ENCODE measurements at places on chromosomes 5 and 9. TPM values are rescaled to one million over a fixed set of nuclear protein-coding genes. Genes with fewer than 3 reads are reported as not detected.

DNA sequence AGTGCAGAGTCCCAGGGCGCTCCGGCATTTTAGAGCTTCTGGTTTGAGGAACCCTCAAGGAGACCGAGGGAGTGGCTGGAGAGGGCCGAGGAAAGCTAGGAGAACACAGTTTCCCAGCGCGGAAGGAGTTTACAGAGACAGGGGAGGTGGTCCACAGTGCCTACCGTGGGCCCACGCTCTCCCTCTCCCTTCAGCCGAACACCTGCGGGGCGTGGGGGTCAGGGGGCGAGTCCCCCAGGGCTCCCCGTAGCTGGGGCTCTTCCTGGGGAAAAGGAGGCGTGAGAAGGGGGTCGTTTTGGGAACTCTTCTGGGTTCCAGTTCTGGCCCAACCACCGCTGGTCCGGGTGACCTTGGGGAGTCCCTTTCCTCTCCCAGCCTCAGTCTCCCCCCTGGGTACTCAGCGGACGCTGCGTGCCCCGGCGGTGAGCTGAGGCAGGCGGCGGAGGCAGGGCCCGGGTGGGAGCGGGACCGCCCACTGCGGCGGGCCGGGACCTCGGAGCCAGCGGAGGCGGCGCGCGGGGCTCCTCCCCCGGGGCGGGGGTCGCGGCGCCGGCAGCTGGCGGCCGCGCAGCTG, 368 bp upstream of the FRMPD1 start:
- DNase-seq: no peak

Gene FSTL4
- polyA plus RNA-seq: not detected

Gene PCDHAC1
- polyA plus RNA-seq: not detected

Gene CNTNAP3B
- not detected for polyA plus RNA-seq

- DNase-seq: no peak
Measured at GRCh38 chr9:10566848-10567247, 46.0 kb downstream of the PTPRD start.

DNA sequence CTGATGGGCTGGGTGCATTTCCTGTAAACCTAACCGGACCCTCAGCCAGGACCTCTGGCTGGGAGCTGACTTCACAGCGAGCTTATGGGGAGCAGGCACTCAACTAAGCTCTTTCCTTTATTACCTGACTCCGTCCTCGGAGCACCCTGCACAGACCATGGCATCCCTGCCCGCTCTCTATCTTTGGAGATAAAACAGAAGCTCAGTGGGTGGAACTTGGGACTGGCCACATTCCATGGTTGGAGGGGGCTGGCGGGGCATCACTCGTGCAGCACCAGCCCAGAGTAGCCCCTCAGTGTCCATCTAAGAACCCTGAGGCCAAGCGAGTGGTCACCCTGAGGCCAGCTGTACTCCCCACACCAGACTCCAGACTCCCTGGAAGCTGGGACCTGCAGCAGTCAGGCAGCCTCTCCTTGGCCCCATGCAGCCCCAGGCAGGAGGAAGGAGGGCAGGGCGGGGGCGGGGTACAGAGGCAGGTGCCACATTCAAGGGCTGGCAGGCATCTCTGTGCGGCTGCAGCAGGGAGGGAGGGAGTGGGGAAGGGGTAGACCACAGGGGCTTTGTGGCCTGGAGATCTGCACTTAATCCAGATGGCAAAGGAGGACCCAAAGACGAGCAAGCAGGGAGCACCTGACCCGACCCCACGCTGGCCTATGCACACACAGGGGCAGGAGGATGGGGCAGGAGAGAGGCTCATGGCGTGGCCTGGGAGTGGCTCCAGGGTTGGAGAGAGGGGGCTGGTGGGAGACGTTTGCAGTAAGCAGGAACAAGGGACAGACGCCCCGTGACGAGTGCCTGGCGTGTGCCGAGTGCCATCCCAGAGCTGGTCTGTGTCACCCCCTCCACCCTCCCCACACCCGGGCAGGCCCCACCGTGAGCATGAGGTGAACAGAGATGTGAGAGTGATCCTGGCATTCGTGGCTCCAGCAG, 26.1 kb downstream of the GLT6D1 start:
- no peak for DNase-seq

Gene IL13
- not detected for polyA plus RNA-seq

DNA sequence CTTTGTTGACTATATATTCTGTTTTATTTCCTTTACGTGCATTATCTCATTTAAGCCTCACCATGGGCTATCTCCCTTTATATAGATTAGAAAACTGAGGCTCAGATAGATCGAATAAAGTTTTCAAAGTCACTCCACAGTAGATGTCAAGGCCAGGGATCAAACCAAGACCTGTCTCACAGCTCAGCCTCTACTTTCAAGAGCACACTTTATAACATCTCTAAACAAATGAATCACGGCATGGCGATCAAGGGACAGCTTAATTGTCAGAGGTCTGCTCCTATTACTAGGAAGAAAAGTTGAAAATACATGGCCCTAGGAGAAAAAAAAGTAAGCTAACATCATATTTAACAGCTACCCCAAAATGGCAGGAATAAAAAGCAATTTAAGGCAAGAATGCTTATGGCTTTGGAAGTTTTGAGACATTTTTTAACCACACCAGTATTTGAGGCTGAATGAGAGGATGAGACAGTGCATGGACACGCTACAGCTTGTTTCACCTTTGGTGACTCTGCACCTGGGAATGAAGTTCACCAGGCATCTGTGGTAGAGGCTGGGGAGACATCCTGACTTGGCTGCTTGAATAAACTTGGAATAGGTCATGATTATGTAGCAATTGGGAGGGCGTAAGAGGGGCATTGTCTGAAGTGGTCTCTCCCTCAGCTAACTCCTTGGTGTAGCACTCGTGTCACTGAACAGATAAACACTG, 486.8 kb upstream of the WWC1 start:
- DNase-seq: no peak

GRCh38 chr5:38660194-38660668, 103.8 kb upstream of the LIFR start:
- DNase-seq: no peak

Gene GPR151
- polyA plus RNA-seq: not detected

DNA sequence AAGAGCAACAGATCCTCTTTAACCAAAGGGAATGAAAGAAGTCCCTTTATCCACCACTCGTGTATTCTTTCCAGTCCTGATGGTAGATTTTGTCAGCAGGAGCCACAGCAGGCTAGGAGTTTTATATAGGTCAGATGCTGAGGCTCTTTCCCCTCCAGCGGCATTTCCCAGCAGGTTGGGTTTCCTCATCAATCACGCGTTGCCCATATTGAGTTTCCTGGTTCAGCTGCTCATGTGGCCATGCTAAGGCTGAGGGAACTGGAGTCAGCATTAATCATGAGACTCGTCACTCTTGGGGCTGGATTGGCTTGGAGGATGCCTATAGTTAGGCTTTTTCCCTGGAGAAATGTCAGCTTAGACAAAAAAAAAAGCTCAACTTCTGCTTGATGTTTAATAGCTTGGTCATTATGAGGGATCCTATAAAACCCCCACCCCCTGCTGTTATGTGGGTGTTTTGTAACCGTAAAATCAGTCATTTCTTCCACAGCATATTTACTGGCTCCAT, 193.4 kb upstream of the GAS1 start:
- DNase-seq: no peak

Gene GLRA1
- not detected for polyA plus RNA-seq

- DNase-seq: no peak
Measured at GRCh38 chr5:3601911-3602782, 6.5 kb downstream of the IRX1 start.

- no peak for DNase-seq
Measured at GRCh38 chr9:16970321-16970720, 99.9 kb upstream of the BNC2 start.

Gene GKAP1
- 6.0 TPM for polyA plus RNA-seq

- no peak for DNase-seq
Measured at GRCh38 chr9:134648701-134649530, 7.3 kb downstream of the COL5A1 start.

DNA sequence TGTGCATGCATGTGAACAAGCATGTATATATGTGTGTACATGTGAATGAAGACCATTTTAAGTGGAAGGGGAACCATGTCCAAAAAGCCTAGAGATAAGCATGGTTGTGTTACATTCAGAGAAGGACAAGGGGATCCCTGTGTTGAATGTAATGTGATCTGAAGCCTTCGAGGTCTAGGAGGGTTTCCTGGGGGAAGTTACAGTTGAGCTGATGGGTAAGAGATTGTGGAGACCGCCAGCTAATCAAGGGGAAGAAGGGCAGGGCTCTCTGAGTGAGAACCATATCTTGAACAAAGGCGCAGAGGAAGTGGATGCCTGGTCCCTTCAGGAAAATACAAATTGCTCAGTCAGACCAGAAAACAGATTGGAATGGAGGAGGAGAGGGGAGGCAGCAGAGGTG, 45.5 kb upstream of the TNFSF15 start:
- DNase-seq: no peak

Gene FEM1C
- 2.0 TPM for polyA plus RNA-seq

- no peak for DNase-seq
Measured at GRCh38 chr9:135732569-135733257, 30.7 kb downstream of the KCNT1 start.

Gene HEMGN
- polyA plus RNA-seq: 13.6 TPM

GRCh38 chr5:122392824-122393223, 80.8 kb downstream of the SNCAIP start:
- no peak for DNase-seq

Gene EPB41L4B
- polyA plus RNA-seq: not detected

DNA sequence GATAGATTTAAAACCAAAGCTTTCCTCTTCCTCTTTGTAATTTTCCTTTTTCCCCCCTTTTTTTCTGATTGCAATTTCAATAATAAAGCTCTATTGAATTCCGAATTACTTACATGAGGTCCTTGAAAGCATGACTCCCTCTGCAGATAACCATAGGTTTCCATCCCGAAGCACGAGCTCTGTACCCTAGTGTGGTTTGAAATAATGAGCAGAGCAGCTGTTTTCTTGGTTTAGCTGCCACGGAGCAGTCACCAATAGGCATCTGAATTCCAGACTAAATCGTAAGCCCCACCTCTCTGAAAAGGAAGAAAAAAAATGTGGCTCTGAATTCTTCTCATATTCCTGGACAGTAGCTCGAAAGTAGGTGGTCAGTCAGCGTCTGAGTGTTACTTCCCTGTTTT, 18.5 kb upstream of the GNE start:
- DNase-seq: no peak

DNA sequence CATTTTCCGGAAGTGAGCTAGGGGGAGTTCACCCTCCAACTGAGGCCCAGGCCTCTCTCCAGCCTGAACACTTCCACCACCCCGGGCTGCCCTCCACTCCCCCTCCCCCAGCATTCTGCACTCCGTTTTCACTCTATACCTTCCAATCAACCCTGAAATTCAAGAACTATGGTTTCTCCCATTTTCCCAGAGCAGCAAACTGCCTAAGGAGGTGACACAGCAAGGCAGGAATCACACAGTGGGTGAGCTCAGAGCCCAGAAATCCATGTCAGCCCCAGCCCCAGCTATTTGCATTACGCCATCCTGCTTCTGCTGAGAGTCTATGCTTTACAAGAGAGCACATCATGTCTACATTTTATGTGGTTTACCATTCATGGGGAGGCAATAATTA, 11.9 kb downstream of the MSX2 start:
- DNase-seq: no peak

DNA sequence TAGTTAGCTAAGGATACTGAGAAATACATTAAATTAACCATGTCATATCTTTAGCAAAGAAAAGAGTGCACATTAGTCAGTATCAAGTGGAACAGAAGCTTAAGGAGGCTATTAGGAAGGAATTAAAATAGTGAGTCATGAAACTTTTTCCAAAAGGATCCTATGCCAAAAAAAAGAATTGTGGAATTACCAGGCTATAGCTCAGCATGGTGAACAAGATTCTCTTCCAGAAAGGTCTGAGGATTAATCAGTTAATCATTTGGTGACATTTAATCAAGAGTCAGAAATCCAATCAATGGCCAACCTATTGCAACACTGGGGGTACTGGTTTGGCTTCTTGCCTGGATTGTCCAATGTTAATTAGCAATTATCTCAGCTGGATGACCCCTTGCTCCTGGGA, 244.5 kb upstream of the NMUR2 start:
- DNase-seq: no peak

DNA sequence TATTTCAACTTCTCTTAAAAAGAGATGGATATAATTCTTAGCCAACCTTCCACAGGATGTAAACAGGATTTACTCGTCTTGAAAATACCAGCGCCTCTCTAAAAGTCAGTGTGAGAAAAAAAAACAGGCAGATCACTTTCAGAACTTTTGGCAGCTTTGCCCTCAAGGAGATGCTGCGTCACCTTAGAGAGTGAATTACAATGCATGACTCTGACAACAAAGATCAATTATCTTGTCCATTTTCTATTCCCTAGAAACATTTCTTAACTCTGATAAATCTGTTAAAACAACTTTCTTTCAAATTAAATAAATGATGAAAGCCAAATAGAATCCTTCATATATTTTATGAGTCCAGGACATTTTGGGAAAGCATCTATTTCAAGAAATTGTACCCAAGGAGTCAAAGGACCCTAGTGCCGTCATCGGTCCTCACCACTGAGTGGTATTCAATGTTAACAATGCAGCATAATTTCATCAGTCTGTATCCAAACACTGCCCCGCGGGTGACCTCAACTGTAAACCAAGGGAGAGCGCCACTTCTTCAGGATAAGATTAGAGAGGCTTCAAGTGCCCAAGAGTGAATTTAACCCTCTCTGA, 536.0 kb downstream of the PDE4D start:
- DNase-seq: no peak

DNA sequence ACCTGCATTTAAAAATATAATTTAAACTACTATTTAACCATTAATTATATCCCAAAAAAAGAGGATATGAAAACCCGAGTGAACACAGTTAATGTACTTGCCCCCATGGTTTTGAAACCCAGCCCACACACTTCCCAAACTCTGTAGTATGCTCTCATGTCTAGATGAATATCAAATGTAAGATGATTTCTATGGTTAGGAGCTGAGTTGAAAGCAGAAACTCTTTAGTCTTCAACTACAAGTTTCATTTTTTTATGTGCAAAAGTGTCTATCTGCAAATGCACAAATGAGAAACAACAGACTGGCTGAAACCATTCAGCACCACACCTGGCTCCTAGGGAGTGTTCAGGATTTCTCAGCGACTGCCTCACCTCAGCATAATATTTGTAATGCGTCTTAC, 183.3 kb downstream of the SEMA5A start:
- DNase-seq: no peak
